ENCODE measurements at places on chromosomes 2 and 18.

DNA sequence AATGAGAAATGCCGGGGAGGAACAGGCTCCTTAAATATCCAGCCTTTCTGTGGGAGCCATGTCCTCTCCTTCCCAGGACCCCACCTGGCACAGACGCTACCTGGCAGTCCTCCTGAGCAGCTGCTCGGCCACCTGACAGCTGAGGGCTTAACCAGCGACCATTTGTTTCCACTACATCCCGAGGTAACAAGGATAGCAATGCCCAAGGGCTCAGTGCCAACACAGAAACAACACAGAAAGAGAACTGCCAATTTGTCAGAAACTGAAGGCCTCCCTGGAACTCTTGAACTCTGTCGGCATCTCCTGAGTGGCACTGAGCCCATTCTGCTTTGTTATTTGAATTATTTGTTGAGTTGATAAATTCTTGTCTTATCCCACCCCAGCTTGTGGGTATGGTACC, 122.2 kb upstream of the ARHGAP28 start:
- no peak overlapping the region for H3K4me3 ChIP-seq
- no peak for DNase-seq
- peaks cover 5% of the 10 kb centered on the region for H3K36me3 ChIP-seq
- no peak overlapping the region for H3K27ac ChIP-seq

GRCh38 chr2:212770240-212770639, 231.6 kb upstream of the ERBB4 start:
- no peaks in the 10 kb centered on the region for H3K36me3 ChIP-seq
- no peaks in the 10 kb centered on the region for H3K27me3 ChIP-seq
- peak; percentile 2 for DNase-seq
- no peak overlapping the region for H3K4me3 ChIP-seq

GRCh38 chr2:14530506-14530905, 102.0 kb upstream of the LRATD1 start:
- no peaks in the 10 kb centered on the region for H3K4me1 ChIP-seq
- H3K4me3 ChIP-seq = no peak overlapping the region
- no peak overlapping the region for H3K27ac ChIP-seq

DNA sequence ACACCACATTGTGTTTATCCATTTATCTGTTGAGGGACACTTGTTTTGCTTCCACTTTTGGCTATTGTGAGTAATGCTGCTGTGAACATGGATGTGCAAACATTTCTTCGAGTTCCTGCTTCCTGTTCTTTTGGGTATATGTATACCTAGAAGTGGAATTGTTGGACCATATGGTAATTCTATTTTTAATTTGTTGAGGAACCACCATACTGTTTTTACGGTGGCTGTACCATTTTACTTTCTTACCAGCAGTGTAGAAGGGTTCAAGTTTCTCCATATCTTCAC, 23.1 kb downstream of the ANXA4 start:
- peaks cover 26% of the 10 kb centered on the region for H3K4me1 ChIP-seq
- no peaks in the 10 kb centered on the region for H3K36me3 ChIP-seq
- DNase-seq = no peak
- no peaks in the 10 kb centered on the region for H3K27me3 ChIP-seq
- no peak overlapping the region for H3K27ac ChIP-seq

DNA sequence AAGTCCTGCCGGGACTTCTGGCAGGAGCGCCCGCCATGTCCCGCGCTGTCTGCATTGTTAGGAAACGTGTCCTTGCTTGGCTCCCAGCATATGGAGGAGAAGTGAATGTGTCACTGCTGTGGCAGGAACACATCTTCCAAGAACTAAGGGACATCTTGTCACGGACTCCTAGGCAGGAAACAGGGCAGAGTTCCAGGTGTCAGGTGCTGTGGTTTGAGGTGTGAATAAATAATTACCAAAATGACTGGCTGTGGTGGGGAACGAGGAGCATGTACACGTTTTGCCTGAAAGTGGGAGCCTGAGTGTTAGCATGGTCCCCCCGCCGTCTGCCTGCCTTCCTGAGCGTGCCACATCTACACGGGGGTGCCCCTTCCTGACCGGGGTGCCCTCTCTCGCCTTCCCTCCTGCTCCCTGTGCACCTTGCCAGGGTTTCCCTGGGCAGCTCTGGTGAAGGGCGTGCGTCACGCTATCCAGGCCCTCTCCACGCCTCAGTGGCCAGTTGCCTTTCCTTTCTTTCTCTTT, 237.5 kb downstream of the LDLRAD4 start:
- peaks cover 24% of the 10 kb centered on the region for H3K4me1 ChIP-seq
- no peak for DNase-seq
- H3K36me3 ChIP-seq = no peaks in the 10 kb centered on the region

- peak overlapping the region; percentile 55 for H3K4me3 ChIP-seq
- H3K27ac ChIP-seq = peak overlapping the region; percentile 97
- peaks cover 15% of the 10 kb centered on the region for H3K36me3 ChIP-seq
- DNase-seq = peak; percentile 42
These were observed 30.5 kb downstream of the HPCAL1 start for GRCh38 chr2:10333247-10333613.

DNA sequence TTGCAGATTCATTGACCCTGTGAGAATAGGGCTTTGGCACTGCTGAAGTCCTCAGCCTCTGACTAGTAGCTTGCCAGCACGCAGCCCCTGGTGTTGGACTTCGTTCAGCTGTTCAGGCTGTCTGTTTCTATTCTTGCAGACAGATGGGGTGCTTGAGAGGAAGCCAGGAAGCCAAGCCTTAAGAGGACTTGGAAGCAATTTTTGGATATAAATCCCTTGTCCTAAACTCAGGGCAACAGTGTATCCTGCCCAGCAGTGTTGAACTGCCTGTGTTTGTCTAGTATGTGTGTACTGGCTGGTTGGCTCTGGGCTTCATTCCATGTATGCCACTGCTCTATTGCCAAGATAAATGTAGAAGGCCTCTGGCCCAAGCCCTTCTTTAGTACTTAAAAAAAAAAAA, 108.6 kb downstream of the COMMD1 start:
- no peaks in the 10 kb centered on the region for H3K36me3 ChIP-seq
- H3K4me3 ChIP-seq = no peak overlapping the region

DNA sequence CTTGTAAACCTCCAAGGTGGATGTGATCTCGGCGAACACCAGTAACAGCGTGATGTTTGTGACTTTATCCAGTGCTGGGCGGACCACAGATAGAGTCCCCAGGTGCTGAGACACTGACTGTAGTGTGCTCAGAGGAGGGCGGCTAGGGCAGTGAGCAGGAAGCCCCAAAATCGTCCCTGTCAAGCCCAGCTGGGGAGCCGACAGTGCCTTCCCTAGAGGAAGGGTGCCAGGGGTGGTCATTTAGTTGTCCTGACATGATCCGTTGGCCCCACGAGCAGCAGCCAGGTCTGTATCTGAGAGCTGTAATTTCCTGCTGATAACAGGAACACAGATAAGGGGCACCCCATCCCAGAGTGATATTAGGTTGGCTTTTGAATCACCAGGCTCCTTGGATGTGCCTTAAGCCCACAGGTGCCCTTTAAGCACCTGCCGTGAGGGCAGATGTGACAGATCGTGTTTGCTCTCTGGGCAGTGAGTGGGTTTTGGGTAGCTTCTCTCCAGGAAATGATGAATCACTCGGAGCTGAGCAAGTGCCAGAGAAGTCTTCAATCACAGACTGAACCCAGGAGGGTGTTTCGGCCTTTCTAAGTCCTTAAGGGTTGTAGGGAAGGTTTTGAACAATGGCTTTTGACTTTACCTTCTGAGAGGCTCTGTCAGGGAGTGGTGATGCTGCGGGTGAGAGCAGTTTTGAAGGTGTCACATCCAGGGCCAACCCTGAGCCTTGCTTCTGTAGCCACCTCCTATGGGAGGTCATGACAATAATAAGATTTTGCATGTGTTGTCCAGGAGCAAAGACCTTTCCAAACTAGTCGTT, 7.7 kb downstream of the LPIN1 start:
- peak overlapping the region; percentile 93 for H3K27ac ChIP-seq
- peaks cover 25% of the 10 kb centered on the region for H3K36me3 ChIP-seq
- peaks cover 4% of the 10 kb centered on the region for H3K27me3 ChIP-seq
- peak overlapping the region; percentile 15 for H3K4me3 ChIP-seq
- H3K4me1 ChIP-seq = peaks cover 87% of the 10 kb centered on the region

GRCh38 chr2:122988395-122989221, 1036.5 kb upstream of the CNTNAP5 start:
- no peaks in the 10 kb centered on the region for H3K27me3 ChIP-seq
- H3K4me1 ChIP-seq = peaks cover 5% of the 10 kb centered on the region
- peak; percentile 24 for DNase-seq

GRCh38 chr2:217467331-217467730, 535.5 kb downstream of the TNS1 start:
- peaks cover 4% of the 10 kb centered on the region for H3K36me3 ChIP-seq
- H3K27me3 ChIP-seq = peaks cover 11% of the 10 kb centered on the region
- no peak for DNase-seq
- peaks cover 34% of the 10 kb centered on the region for H3K4me1 ChIP-seq
- no peak overlapping the region for H3K27ac ChIP-seq
- no peak overlapping the region for H3K4me3 ChIP-seq

- H3K4me3 ChIP-seq = no peak overlapping the region
- H3K27me3 ChIP-seq = peaks cover 5% of the 10 kb centered on the region
- peak overlapping the region; percentile 85 for H3K27ac ChIP-seq
- no peak for DNase-seq
These were observed 37.1 kb downstream of the ZNF516 start for GRCh38 chr18:76457957-76458356.

DNA sequence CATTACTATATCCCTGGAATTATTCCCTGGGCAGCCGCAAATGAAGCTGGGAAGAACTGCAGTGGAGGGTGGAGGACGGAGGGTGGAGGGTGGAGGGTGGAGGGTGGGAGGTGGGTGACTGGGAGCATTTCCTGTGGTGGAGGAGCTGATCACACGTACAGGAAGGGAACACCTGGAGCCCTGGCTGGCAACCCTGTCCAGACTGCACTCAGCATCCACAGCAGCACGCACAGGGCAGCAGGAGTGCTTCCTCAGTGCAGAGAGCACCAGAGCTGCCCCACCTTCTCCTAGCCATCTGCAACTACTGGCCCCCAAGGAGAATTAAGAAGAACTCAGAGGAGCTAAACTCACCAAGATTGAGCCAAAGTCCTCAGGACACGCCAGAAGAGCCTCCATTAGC, 249.9 kb downstream of the EIPR1 start:
- no peak for DNase-seq
- no peaks in the 10 kb centered on the region for H3K36me3 ChIP-seq
- no peak overlapping the region for H3K27ac ChIP-seq
- H3K4me1 ChIP-seq = peaks cover 60% of the 10 kb centered on the region
- H3K4me3 ChIP-seq = no peak overlapping the region

GRCh38 chr2:167406558-167406957, 518.3 kb downstream of the XIRP2 start:
- no peak overlapping the region for H3K4me3 ChIP-seq
- H3K36me3 ChIP-seq = peaks cover 16% of the 10 kb centered on the region
- H3K27me3 ChIP-seq = peaks cover 6% of the 10 kb centered on the region
- peak; percentile 2 for DNase-seq

- H3K36me3 ChIP-seq = no peaks in the 10 kb centered on the region
- H3K4me1 ChIP-seq = peaks cover 5% of the 10 kb centered on the region
- H3K27me3 ChIP-seq = no peaks in the 10 kb centered on the region
These were observed 77.8 kb upstream of the B3GNT2 start for GRCh38 chr2:62118160-62118559.

GRCh38 chr2:222912117-222912516, 51.3 kb downstream of the ACSL3 start:
- no peaks in the 10 kb centered on the region for H3K27me3 ChIP-seq
- peaks cover 49% of the 10 kb centered on the region for H3K36me3 ChIP-seq
- H3K4me1 ChIP-seq = peaks cover 34% of the 10 kb centered on the region
- DNase-seq = no peak
- H3K27ac ChIP-seq = peak overlapping the region; percentile 83

DNA sequence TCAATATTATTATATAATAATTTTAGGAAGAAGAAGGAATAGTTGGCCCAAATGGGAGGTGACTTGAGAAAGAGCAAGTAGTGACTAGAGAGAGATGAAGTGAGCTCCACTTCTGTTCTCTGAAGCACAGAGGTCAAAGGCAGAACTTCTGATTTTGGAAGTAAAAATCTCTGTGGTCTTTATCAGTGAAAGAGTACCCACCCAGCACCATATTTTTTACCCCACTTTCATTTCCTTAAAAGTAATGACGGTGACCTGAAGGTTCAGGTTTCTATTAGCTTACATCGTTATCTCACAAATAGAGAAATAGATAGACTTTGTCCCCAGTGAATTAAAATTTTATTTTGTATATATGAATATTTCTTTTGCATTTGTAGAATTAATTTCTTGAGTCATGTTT, 95.3 kb downstream of the CDH7 start:
- no peaks in the 10 kb centered on the region for H3K36me3 ChIP-seq
- no peak for DNase-seq
- no peaks in the 10 kb centered on the region for H3K4me1 ChIP-seq
- H3K27me3 ChIP-seq = no peaks in the 10 kb centered on the region
- H3K4me3 ChIP-seq = no peak overlapping the region
- no peak overlapping the region for H3K27ac ChIP-seq

DNA sequence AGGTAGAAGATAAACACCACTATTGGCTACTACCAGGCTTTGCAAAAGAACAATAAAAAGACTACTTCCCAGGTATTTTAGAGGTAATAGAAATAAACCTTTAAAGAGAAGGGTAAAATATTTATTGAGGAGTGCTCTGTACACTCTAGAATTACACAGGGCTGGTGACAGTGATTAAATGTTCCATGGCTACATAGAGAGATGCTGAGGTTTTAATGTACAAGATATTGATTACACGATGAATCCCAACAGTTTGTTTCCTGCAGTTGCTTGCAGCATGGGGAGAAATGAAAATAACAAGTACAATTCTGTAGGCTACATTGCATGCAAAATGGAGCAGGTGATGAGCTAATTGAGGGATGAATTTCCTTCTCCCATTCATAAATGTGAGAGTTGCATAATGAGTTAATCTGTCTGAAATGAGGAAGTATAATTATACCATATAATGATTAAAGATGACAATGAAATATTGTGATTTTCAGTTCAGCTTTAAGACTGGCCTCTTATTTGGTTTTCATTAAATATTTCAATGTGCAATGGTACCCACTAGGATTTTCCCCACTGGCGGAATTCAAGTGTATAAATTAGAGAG, 266.1 kb downstream of the SOCS6 start:
- no peaks in the 10 kb centered on the region for H3K36me3 ChIP-seq
- no peaks in the 10 kb centered on the region for H3K4me1 ChIP-seq
- no peak overlapping the region for H3K4me3 ChIP-seq
- DNase-seq = no peak

DNA sequence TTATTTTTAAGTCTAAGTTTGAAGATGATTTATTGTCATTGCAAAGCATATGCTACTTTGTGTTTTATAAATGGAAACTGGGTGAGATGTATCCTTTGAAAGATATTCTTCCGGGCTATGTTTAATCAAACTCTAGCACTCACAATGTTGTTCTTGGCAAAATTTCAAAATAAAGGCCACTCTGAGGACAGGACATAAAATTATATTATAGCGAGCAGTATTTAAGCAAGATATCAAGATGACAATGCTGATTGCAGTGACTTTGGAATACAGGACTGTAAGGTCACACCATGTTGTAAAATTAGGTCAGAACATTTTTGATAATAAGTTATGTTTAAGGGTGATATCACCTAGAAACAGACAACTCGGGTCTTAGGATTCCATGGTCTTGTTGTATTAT, 14.2 kb downstream of the RPRM start:
- H3K4me3 ChIP-seq = no peak overlapping the region
- H3K36me3 ChIP-seq = no peaks in the 10 kb centered on the region
- H3K27me3 ChIP-seq = no peaks in the 10 kb centered on the region
- DNase-seq = no peak
